ENCODE measurements at places on chromosomes 1 and 21.

DNA sequence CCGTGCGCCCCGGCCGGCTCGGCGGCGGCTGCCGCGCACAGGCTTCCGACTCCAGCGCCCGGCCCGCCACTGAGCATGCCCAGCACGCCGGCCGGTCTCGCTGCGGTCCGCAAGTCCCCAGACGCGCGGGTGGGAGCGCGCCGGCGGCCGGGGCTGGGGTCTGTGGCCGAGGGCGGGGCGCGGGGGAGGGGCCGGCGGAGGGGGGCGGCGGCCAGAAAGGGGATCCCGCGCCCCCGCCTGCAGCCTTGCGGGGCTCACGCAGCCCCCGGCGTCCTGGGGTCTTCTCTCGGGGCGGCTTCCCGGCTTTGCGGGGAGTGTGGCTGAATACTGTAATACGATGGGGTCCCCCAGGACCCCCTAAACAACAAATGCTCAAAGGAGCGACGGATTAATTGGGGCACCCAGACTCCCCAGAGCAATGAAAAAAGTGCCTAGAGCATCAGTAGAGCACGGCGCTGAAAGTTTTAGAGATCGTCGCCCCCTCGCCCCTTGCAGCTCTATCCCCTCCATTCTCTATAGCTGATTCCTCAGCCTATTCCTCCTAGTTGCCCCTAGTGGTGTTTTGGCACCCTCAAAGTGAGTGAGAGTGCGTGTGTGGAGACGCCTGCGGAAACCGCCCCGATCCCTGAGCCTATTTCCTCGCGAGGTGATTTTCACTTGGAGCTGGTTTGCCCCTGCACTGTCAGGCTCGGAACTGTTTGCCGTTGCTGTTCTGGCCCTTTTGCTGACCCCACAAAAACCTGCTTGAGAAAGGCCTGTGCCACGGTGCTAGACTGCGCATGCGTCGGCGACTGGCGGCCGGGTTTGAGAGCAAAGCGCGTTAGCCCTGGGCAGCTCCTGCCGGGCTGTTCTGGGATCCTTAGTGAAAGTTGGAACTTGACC is at the start of gene VAV3:
TSS of gene VAV3 (minus strand) at position 71 of the 882 bp plus-strand sequence. CDS start 311 bp downstream, outside the sequence.
- no peak for DNase-seq

GRCh38 chr1:183432548-183432875 is 14.3 kb upstream of the NMNAT2 start:
- no peak for DNase-seq

- no peak for DNase-seq
Measured at GRCh38 chr1:56477164-56478111, 101.9 kb downstream of the PLPP3 start.

DNA sequence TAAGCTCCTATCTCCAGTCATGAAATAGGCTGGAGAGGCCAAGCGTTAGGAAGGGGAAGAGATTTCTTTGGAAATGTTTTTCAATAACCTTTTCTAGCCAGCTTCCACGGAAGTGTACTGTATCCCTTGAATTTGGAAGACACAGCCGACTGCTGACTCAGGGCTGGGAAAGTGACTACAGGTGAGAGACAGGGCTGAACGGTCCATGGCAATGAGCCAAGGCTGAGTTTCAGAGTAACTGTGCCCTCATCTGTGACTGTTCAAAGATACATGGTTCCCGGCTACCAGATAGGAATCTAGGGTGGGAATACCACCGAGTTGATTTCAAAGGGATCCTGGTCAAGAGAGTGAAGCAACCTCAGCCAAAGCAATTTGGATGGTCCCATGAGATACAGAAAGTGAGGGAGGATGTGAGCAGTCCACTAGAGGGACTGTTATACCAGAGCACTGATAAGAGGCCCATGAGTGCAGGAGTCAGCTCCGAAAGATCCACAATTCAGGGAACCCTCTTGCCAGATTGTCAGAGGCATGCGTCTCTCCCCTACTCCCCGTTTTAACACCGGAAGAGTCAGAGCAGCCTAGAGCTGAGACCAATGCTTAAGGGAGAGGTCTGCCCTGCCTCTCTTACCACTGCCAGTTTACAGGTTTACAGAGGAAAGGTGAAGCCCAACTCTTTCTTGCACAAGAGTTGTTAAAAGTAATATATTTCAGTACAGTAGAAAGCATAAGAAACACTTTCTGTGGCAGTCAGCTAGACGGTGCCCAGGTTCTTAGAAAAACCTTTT is 3.2 kb upstream of the KRTAP19-8 start:
- DNase-seq: no peak

- no peak for DNase-seq
Measured at GRCh38 chr21:32570456-32570855, 14.9 kb downstream of the TCP10L start.

GRCh38 chr1:8281843-8282509 is 35.9 kb upstream of the SLC45A1 start:
- no peak for DNase-seq

- peak; percentile 23 for DNase-seq
Measured at GRCh38 chr1:42529724-42530181, 66.7 kb downstream of the CCDC30 start.

- DNase-seq: peak; percentile 81
Measured at GRCh38 chr1:167661527-167662426, 31.7 kb downstream of the RCSD1 start.

- no peak for DNase-seq
Measured at GRCh38 chr1:202909494-202909893, 17.5 kb downstream of the KLHL12 start.

DNA sequence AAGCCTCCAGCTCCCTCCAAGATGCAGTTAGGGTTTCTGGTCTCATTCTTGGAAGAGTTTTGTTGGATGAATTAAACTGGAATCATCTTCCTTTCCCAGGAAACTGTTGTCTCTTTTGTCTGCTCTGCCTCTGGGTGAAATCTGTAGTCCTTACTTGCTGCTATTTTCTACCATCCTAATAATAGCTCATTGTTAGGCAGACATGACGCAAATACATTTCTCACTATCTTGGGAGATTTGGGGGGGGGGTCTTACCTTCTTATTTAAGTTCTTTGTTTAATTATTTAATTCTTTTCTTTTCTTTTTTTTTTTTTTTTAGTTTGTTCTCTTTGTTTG is 85.4 kb upstream of the DUSP10 start:
- no peak for DNase-seq

GRCh38 chr1:17370618-17371017 is 1.4 kb upstream of the PADI6 start:
- peak; percentile 36 for DNase-seq

DNA sequence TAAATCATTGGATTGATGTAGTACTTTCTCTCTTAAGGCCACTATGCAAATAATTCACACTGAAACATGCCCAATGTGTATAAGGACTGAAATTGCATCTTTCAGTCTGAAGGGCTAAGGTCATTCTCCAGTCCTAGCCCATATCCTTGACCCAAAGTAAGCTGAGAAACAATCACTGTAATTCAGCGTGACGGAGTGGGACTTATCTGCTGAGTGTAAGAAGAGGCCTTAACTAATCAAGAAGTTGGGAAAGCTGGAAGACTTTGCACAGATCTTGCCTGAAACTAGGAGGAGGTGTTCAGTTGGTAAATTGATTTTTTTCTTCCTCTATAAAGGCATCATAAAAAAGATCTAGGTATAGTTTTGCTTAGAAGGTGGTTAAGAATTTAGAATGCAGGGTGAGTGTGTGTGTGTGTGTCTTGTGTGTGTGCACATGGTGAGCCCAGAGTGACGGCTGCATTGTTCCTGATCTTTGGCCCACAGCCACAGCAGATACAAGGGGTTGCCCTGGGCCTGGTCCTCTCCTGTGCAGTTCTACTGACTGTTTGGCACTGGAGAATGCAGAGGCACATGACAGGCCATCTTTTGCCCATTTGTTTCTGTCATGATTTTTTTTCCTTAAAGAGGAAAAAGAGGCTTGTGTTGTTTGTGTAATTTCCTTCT is 13.3 kb upstream of the PPP2R5A start:
- no peak for DNase-seq

DNA sequence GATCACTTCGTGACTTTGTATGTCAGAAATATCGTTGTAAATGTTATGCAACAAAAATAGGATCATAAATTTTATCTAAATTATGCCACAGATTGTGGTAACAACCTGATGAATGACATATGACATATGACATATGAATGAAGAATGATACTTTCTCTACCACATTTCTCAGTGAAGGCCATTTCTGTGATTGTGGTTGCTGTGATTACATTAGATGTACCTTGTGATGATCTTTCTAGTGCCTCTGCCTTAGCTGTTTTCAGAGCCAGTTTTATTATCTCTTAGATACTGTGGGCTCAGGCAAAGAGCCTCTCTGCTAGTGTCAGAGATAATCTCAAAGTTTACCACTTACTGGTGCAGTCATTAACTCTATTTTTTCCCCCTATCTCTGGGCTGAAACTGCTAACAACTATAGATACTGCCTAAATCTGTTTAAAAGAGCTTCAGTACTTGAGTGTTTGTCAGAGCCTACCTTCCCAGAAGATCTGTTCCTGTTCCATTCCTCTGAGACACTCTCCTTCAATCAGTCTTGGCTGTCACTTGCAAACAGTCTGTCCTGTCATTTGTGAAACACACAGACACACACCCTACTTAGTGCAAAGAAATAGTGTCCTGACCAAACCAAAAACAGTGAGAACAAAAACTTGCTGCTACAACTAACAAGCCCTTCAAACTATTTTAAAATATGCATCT is 55.5 kb downstream of the HMCN1 start:
- no peak for DNase-seq

GRCh38 chr21:37055271-37055855 is 17.5 kb downstream of the PIGP start:
- DNase-seq: no peak

- DNase-seq: no peak
Measured at GRCh38 chr21:35648512-35648911, 411.8 kb downstream of the SETD4 start.

DNA sequence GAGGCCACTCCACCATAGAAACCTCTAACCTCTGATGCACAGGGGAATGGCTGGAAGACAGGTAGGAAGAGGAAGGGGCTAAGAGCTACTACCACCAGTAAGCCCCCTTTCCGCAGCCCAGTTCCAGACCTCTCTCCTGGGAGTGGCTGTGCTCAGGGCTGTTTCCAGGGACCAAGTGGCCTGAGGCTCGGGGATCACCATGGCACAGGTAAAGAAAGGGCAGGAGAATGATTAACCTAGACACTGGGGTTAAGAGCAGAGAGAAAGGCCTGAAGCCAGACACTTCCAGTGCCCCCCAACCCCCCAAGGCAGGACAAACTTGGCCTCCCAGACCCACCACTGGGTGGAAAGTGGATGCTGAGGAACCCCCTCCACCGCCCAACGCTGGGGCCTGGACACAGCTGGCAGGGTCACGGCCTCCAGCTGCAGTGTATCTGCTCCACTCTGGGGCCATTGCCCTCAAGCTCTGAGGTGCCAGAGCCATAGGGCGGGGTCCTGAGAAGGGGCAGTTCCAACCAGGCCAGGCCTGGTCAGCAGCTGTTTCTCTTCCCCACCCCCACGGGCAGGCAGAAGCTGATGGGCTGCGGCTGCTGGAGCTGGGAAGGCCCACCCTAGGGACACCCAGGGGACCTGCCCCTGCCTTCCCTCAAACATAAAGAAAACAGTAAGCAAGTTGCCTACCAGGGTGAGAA is 2.6 kb downstream of the TAGLN2 start:
- no peak for DNase-seq

- no peak for DNase-seq
Measured at GRCh38 chr1:92877792-92878191, 46.0 kb downstream of the RPL5 start.

GRCh38 chr1:15915991-15916390 is 59.9 kb downstream of the ZBTB17 start:
- no peak for DNase-seq

- DNase-seq: no peak
Measured at GRCh38 chr1:115107516-115108260, 18.4 kb upstream of the TSPAN2 start.

- DNase-seq: no peak
Measured at GRCh38 chr1:91622616-91623015, 122.0 kb downstream of the CDC7 start.

- DNase-seq: no peak
Measured at GRCh38 chr1:91764471-91765115, 121.4 kb downstream of the TGFBR3 start.

DNA sequence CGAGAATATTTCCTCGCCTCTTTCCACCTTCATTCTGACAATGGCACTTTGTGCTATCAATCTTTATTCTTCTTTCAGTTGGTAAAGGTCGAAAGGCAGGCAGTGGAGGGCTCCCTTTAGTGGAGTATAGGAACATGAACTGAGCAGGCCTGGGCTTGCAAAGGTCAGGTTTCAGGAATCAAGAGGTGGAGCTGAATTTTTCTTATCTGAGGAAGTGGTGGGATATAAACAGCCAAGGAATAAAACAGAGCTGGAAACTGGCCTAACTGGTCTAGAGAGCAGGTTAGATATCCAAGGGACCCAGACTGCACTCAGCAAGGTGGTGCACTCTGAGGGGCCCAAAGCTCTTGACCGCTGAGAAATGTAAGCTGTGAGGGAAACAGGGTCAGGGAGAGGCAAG is 99.1 kb downstream of the PLA2G4A start:
- DNase-seq: no peak

GRCh38 chr21:16258844-16259611 is 529.2 kb downstream of the USP25 start:
- no peak for DNase-seq

DNA sequence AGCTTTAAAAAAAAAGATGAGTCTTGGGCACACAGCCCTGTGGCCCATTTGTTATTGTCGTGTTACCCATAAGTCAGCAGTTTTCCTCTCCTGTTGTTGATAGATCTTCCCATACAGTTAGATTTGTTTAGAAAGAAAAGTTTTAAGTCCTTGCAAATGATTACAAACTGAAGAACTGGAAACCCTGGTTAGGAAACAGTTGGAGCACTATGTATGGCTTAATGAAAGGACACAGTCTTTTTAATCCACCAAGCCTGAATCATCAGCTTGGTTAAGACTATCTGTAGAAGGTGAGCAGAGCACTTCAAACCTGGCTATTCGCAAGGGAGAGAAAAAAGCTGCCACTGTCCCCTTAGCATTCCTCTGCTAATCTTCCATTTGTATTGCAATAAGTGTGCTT is 241.0 kb downstream of the DISC1 start:
- no peak for DNase-seq

GRCh38 chr21:41446586-41446985 is 20.5 kb downstream of the MX1 start:
- DNase-seq: peak; percentile 3

DNA sequence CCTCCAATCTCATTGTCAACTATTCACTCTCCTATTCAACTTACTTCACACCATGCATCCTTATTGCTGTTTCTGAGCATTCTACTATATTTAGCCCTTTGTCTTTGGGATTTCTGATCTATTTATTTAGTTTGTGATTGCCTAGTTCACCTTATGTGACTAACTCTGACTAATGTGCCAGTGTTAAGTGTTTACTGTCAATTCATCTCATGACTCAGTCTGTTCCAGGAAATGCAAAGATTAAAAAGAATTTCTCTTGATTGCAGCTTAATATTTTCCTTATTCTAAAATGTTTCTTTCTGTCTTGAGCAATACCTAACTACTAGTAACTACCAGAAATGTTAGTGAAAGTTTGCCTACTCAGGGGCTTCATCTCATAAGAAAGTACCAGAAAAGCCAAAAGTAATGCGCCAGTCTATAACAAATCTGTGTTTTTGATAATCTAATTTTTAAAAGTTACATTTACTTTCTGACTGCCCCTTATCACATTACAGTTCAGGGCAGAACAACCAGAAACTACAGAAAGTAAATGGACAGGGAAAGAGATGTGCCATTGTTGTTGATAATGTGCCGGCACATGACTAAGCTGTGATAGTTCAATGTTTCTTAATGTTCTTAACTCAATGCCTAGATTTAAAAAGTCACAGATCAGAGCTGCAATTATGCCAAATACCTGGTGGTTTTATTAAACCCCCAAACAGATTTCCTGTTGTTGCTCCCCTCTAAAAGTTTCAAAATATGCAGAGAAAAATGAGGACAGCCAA is 556.5 kb downstream of the PTBP2 start:
- DNase-seq: peak; percentile 16

- peak; percentile 60 for DNase-seq
Measured at GRCh38 chr21:34073749-34074282, 438 bp downstream of the MRPS6 start.

- no peak for DNase-seq
Measured at GRCh38 chr1:41010345-41010744, 11.2 kb downstream of the SLFNL1 start.
